Fibroblast of upper back skin (primary cell): ENCODE measurements at places on chromosomes 2 and 18.

- no peak for DNase-seq
Measured at GRCh38 chr2:69950241-69950640, 11.2 kb downstream of the ASPRV1 start.

DNA sequence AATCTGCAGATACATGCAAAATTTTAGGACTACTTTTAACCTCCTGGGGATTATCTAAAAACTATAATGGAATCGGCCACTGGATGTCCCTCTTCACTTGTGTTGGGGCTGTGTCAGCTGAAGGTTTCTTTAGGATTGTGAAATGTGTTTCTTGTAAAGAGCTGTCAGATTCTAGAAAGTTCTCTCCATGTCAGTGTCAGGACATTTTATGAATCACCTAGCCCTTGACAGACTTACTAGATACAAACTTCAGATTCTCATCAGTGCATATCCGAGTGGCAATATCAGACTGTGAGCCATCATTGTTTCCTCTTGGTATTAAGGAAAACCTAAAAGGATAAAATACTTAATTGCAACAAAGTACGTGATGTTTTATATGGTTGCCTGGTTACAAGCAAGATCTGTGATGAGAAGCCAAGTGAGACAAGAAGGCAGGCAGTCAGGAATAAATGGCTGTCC is 107.3 kb downstream of the CPS1 start:
- DNase-seq: peak; percentile 1

GRCh38 chr2:193929131-193929530 is 1727.9 kb upstream of the SLC39A10 start:
- DNase-seq: no peak

- peak; percentile 50 for DNase-seq
Measured at GRCh38 chr2:39728941-39729351, 50.1 kb downstream of the THUMPD2 start.

DNA sequence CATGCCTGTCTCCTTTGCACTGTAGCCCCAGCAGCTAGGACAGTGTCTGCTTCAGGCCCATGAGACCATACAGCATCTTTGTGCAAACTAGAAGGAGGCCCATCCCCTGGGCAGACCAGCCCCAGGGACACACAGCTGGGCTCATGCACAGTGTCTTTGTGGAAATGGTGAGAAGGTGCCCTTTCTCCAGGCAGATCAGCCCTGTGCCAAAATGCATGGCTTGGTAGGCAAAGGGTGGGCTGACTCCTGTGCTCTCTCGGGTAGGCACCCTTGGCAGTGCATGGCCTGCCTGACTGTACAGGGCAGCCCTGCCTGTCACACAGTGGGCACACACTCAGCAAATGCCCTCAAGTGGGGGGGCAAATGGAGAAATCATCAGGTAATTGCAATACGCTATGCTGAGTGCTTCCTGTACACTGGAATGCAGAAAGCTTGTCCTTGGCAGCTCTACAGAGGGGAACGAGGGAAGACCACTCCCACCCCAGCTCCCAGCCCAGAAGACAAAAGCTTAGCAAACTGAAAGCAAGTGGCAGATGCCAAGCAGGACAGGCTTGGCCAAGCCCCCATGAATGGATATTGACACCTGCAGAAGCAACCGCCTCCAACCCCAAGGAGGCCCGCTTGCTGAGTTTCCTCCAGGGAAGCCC is 21.6 kb downstream of the TNS1 start:
- no peak for DNase-seq

DNA sequence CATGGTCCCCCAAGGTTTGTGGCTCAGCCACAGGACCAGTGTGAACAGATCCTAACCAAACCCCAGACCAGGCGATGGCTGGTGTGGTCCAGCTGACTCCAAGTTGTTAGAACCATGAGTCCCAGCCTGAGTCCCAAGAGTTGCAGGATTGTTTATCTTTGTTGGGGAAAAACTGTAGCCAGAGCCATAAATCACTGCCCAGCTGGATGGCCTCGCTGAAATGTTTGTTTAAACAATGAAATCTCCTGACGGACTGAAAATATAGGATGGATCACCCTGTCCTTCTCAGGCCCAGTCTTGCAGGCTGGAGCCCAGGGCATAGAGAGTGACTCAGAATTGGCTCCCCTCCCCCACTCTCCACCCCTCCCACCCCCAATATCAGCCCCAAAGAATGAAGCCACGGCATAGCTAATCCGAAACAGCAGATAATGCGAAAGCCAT is 36.4 kb downstream of the PKDCC start:
- peak; percentile 95 for DNase-seq

- no peak for DNase-seq
Measured at GRCh38 chr2:10356439-10356811, 53.7 kb downstream of the HPCAL1 start.

GRCh38 chr2:73013936-73014335 is 57.6 kb downstream of the SFXN5 start:
- peak; percentile 16 for DNase-seq

GRCh38 chr2:15673919-15674636 is 82.4 kb downstream of the DDX1 start:
- peak; percentile 52 for DNase-seq

DNA sequence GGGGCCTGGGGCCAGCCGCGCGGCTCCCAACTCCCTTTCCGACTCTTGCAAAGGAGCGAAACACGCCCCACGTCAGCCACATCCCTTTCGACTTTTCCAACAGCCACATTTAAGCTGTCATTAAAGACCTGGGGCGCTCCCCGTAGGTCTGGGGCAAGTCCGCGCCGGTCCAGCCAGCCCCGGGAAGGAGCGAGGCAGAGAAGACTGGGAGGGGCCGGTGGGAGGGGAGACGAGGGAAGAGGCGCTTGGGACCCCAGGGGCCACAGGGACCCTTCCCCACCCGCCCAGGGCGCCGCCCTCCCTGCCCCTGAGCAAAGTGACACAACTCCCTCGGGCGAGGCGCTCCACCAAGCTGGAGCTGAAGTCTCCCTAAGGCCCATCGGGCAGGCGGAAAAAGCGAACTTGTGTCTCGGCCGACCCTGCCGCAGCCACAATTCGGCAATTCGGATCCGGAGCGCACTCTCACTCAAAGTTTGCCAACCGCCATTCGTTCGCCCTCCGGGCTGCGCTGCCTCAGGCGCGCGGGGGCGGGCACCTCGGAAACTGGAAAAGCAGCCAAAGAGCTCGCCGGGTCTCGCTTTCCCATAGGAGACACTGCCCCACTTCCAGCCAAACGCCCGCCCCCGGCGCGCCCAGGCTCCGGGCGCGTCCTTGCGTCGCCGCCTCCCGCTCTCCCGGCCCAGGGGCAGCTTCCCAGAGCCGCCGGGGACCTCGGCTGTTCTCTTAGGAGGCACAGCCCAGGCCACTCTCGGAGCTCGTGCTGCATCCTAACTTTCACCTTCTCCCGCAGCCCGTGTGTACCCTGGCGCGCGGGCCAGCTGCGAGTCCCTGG is 1.1 kb upstream of the KCTD1 start:
- peak; percentile 49 for DNase-seq

GRCh38 chr2:224982226-224982625 is 60.0 kb downstream of the DOCK10 start:
- DNase-seq: no peak
